ENCODE measurements at places on chromosomes 3 and 15. TPM values are rescaled to one million over a fixed set of nuclear protein-coding genes. Genes with fewer than 3 reads are reported as not detected.

Gene CIP2A
- 15.0 TPM for total RNA-seq

Gene MAP2K1
- total RNA-seq = 22.1 TPM

Gene TM4SF1
- total RNA-seq = 13.5 TPM

Gene LRRK1
- 0.98 TPM for total RNA-seq

Gene ACTC1
- total RNA-seq = 0.25 TPM

Measured in temporal lobe (tissue), 4 donors.